ENCODE measurements at places on chromosomes 2 and 18. TPM values are rescaled to one million over a fixed set of nuclear protein-coding genes. Genes with fewer than 3 reads are reported as not detected.

Gene RUFY4
- total RNA-seq, result not detected

Gene KLHL41
- 2.5 TPM for total RNA-seq

Gene CNTNAP5
- not detected for total RNA-seq

Gene SLC8A1
- 82.7 TPM for total RNA-seq

Gene DPP10
- not detected for total RNA-seq

Gene KANSL1L
- total RNA-seq, result 14.5 TPM

Gene CCDC102B
- total RNA-seq, result 5.3 TPM

Gene STPG4
- total RNA-seq, result 0.16 TPM

Gene MC5R
- not detected for total RNA-seq

Gene RNF125
- total RNA-seq, result 1.0 TPM

Gene SLC25A52
- total RNA-seq, result not detected

Gene CCDC88A
- total RNA-seq, result 32.9 TPM

Gene CAPN14
- 0.16 TPM for total RNA-seq

Gene DNAH6
- total RNA-seq, result 0.17 TPM

Gene SULT1C2
- under 0.01 TPM for total RNA-seq

Gene TXNDC2
- 0.16 TPM for total RNA-seq

Gene RBM43
- total RNA-seq, result 7.7 TPM

Gene CTNNA2
- not detected for total RNA-seq

Gene MCFD2
- 252 TPM for total RNA-seq

Gene LIMS4
- 0.77 TPM for total RNA-seq

Gene DSEL
- 74.9 TPM for total RNA-seq

Gene CDK15
- total RNA-seq, result 5.8 TPM

Gene RIT2
- total RNA-seq, result not detected

Gene DLX2
- 0.09 TPM for total RNA-seq

Gene DLX1
- total RNA-seq, result 1.4 TPM

Gene DAPL1
- not detected for total RNA-seq

Gene ITGA6
- 5.3 TPM for total RNA-seq

Gene COL5A2
- total RNA-seq, result 203 TPM

Gene CPO
- 0.17 TPM for total RNA-seq

Gene GALNT5
- 30.1 TPM for total RNA-seq

Gene FLACC1
- 0.43 TPM for total RNA-seq

Gene OR6B2
- total RNA-seq, result not detected

Gene PROKR1
- not detected for total RNA-seq

Gene DARS1
- total RNA-seq, result 138 TPM

Gene SPATS2L
- 63.5 TPM for total RNA-seq

Gene ANKRD44
- 9.4 TPM for total RNA-seq

Gene NPHP1
- 5.5 TPM for total RNA-seq

Gene PHOSPHO2
- 1.4 TPM for total RNA-seq

Gene SPIRE1
- total RNA-seq, result 14.2 TPM

Gene SLC39A10
- total RNA-seq, result 96.9 TPM

Gene FBLN7
- total RNA-seq, result 0.47 TPM
